ENCODE measurements at places on chromosomes 13 and 19.

DNA sequence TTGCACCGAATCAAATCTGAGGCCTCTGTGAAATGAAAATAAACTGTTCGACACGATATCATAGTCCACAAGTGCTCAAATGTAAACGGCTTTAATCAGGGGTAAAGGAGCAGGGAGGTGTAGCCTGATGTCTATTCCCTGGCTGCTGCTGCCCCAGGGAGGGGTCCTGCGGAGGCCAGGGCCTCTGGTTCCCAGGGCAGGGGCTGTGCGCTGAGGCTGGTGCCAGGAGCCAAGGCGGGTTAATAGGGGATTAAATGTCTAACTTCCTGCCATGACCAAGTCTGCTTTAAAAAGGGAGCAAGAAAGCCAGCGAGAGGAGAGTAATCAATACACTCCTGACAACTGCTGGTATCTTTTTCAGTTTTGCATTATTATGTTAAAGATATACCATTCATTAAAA lies 59.4 kb downstream of the ZNF536 start:
- DNase-seq: no peak

DNA sequence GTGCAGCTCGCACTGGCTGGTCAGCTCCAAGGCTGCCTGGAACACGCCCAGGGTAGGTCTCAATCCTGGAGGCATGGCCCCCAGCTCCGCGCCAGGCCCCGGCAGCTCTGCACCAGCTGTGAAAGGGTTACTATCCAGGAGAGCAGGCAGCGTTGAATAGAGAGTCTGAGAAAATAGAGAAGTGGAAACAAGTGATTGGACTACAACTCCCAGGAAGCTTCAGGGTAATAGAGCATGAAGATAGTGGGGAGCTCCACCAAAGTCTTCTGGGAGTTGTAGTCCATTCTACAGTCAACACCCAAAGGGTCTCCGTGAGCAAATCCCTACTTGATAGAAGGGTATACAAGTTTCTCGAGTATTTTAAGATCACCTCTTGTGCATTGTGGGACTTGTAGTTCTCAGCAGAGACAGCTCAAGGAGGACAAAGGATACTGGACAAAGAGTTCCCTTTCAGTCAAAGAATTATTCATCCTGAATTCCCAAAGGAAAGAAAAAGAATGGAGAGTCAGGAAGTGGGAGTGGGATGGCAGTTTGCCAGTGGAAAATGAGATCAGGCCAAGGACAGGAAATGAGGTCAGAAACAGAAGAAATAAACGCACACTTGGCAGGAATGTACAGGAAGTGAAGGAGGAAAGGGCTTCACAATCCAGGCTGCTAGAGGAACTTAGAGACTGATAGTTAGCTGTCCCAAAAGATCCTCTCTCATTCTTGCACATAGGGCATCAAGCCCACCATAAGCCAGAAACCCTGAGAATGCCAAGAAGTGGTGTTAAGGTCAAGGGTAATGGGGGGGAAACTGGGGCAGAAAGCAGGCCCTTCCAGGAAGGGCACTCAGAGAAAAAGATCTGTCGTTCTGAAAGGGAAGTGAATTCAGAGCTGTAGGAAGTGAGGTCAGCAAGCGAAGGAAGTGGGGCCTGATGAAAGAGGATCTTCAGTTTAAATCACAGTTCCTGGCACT lies 5.5 kb upstream of the MAMSTR start:
- DNase-seq: peak; percentile 95

DNA sequence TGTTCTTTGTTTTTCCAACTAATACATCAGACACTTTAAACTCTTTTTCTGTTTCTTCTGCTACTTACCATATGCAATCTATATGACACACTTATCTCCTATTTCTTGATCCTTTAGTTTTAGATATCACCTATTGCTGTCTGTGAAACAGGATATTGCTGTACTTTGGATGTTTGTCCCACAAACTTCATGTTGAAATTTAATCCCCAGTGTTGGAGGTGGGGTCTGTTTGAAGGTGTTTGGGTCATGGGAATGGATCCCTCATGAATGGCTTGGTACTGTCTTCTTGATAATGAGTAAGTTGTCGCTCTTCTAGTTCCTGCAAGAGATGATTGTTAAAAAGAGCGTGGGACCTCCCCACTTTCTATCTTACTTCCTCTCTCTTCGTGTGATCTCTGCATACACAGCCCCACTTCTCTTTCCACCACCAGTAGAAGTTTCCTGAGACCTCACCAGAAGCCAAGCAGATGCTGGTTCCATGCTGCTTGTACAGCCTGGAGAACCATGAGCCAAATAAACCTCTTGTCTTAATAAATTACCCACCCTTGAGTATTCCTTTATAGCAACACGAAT lies 244.2 kb downstream of the NHLRC3 start:
- DNase-seq: peak; percentile 29

- no peak for DNase-seq
Observed at GRCh38 chr13:43725460-43725859, 61.3 kb downstream of the ENOX1 start.

Measured in hematopoietic multipotent progenitor cell treated with erythropoietin and hydrocortisone succinate and interleukin-3 and kit ligand, for 4 days (in vitro differentiated cells).